ENCODE measurements at places on chromosomes 3 and 15.

DNA sequence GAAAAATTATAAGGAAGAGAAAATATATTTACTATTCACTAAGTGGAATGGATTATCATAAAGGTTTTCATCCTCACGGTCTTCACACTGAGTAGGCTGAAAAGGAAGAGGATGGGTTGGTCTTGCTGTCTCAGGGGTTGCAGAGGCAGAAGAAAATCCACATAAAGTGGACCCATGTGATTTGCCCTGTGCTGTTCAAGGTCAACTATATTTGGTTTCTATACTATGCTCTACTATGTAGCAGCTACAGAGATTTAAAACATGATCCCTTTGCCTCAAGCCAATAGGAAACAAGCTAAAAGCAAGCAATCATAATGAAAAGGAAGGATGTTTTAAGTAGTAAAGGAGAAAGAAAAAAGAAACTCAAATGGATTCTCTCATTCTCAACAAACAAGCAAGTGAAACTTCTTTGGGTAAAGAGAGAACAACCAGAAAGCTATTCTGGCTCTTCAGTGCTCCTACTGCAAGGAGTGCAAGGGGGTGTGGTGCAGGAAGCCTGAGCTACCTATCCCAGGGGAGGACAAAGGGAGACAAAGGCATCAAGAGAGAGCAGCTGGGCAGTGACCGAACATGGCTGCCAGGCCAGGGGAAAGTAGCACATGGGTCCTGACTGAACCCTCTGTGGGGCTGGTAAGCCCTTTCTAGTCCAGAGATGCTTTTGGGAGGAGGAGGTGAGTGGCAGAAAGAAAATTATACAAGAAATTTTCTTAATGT is 35.9 kb downstream of the SFMBT1 start:
- DNase-seq = no peak

DNA sequence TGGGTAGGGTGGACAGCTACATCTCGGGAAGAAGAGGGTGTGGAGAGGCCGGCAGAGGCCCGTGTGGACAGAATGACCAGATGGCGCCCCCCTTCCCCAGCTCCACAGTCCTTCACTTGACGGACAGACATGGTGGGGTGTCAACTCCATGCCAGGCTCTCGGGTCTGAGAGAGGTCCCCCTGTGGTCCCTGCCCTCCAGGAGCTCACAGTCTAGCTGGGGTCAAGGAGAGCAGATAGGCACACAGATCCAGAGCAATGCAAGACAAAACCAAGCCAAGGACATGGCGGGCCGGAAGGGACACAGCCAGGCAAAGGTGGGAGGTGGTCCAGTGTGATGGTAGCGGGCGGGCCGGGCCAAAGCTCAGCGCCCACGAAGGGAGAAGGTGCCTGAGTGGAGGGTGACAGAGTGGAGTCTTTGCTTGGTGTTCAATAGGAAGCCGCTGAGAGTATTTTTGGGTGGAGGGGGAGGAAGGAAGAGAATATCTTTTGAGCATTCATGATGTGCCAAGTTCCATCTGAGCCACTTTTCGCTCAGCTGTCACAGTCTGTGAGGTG is 72.1 kb upstream of the SEC13 start:
- DNase-seq = no peak

GRCh38 chr15:57158589-57158988 is 217.7 kb upstream of the CGNL1 start:
- no peak for DNase-seq

DNA sequence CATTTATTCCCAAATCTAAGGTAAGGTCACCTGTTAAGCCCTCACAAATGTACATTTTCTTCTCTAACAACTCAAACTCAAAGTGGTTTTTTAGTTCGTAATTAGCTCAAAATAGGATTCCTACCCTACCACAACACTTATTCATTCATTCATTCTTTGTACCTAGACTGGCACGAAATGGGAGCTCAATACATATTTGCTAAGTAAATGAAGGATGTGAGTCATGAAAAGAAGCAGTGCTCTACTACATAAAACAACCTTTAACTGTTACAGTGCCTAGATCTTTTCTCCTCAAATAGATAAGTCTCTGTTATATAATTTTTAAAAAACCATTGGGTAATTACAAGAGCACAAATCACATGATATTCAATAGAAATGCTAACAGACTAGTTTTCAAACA is 13.1 kb downstream of the RSL24D1 start:
- DNase-seq = no peak

DNA sequence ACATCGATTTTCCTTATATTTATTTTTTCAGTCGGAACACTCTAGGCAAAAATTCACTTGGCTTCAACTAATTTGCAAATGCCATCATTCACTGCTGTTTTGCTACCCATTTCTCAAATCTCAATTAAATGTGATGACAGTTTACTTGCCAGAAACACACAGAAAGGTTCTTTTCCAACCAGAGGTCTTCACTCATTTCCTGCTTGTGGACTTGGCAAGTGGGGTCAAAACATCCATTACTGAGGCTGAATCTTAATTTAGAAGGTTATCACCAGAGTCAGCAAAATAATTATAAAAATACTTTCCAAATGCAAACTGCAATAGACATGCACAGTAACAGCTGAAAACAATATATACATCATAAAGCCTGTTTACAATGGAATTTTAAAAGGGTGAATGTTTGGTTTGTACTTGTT is 625.4 kb upstream of the TBL1XR1 start:
- no peak for DNase-seq

DNA sequence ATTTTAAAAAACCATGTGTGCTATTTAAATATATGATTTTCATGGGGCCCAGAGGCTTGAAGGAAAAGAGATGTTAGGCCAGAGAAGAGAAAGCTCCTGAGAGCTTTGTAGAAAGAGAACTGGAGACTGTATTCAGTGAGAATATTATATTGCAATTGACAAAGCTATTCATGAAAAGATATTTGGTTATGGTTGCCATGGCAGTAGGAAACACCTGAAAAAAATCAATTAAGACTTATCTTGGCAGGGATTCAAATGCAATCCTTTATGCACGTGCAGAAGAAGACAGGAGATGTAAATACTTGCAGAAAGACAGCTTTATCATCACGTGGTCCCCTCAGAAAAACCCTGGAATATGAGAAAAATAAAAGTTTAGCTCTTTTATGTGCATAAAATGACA is 636.0 kb upstream of the TBL1XR1 start:
- no peak for DNase-seq

- no peak for DNase-seq
Observed at GRCh38 chr3:116087426-116087825, 357.9 kb downstream of the LSAMP start.

DNA sequence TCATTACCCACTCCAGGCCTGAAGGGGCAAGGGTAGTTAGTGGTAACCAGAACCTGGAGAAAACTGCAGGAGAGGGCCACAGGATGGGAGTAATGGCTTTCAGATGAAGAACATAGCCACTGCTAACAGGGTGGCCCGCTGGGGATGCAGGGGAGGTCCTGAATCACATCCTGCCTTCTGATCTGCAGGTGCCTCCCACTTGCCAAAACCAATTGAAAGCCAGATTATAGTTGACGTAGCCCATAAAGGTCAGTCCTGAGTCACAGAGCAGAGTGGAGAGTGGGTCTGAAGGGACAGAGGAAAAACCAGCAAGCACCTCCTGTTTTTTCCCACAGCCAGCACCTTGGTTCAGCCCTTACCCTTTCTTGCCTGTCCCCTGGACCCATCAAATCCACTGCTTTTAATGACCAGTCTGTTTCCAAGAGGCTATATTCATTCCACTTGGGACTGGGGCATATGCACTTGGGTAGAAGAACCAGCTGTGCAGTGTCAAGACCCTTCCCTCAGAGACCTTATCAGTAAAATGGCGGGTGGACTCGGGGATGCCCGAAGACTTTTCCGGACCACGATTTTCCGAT is 646 bp upstream of the SLC35G2 start:
- peak; percentile 35 for DNase-seq

- no peak for DNase-seq
Observed at GRCh38 chr3:190131329-190131728, 10.6 kb upstream of the P3H2 start.

- no peak for DNase-seq
Observed at GRCh38 chr3:170839518-170840100, 30.4 kb downstream of the RPL22L1 start.

GRCh38 chr3:188202358-188203138 is 48.6 kb downstream of the LPP start:
- DNase-seq = no peak

DNA sequence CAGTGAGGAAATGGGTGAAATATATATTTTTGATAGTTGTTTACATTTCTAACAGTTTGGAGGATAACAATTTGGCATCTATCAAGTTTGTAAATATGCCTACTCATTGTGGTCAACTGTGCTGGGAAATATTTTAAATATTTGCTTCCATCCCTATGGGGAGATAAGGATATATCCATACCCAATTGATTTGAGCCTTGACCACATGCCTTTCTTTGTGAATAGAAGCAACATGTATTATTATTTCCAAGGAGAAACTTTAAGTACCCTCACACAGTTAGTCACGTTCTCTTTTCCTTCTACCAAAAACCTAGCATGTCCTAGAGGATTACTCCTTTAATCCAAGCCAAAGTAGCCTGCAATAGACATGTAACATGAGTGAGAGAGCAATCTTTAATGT is 245.4 kb upstream of the CBLB start:
- DNase-seq = no peak

DNA sequence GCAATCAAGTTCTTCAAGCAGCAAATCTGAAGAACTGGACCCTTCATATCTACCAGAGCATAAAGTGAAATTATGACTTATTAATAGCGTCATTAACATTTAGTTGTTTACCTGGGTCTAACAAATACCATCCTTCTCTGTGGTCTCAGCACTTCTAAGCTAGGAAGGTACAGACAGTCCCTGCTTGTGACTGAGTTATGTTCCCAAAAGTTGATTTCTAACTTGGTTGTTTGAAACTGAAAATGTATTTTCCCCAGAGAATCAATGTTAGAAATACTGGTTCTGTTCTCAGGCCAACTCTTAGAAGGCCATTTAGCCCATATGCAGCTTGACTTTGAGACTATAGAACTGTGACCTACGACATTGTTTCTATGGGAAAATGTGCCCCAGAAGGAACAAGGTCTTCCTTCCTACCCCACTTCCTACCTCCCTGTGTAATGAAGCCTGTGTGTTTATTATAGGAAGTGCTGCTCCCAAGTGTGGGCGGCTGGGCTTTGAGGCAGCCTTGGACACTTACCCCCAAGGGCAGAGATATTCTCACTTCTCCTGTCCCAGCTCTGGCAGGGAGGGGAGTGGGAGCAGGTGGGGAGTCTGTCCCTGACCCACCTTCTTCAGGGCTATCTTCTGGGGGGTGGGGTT is 12.2 kb upstream of the MAPK6 start:
- DNase-seq = no peak

GRCh38 chr15:67839499-67839928 is 331 bp downstream of the RNU6-1 start:
- no peak for DNase-seq

GRCh38 chr15:34732430-34732829 is 22.4 kb downstream of the GJD2 start:
- no peak for DNase-seq

GRCh38 chr3:188170461-188171459 is 16.8 kb downstream of the LPP start:
- no peak for DNase-seq

DNA sequence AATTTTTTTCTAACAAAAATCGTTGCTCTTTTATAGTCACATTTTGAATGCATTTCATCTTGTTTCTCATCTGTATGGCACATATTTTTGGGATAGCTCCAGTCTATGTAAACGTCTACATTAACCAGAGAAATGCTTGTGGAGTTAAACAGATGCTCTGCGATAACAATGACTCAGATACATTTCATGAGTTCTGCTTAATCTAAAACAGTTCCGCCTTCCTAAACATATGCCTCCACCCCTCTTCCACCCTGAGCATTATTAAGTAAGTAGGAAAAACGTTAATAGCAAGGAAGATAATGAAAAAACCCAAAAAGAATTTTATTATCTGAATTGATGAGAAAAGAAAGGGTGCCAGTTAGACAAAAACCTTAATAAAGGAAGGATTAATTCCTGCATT is 396.1 kb downstream of the TUSC7 start:
- no peak for DNase-seq

GRCh38 chr15:87348746-87349145 is 907.8 kb downstream of the NTRK3 start:
- no peak for DNase-seq

GRCh38 chr3:66380200-66380932 is 120.5 kb downstream of the LRIG1 start:
- no peak for DNase-seq

DNA sequence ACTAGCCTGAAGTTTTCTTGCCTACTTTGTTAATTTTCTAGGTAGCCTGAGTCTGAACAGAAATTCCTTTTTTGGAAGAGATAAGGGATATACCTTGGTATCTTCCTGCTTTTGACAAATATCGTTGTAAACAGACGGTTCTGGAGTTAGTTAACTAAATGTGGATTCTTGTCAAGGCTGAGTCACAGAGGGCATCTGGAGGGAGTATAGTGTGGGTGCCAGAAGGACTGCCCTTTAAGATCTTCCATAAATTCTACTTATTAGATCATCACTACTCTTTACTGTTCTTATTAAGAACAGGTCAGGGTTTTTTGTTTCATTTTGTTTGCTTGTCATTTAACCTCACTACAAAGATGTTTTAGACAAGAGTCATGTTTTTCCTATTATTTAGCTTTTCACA is 125.3 kb upstream of the SKOR1 start:
- DNase-seq = no peak

DNA sequence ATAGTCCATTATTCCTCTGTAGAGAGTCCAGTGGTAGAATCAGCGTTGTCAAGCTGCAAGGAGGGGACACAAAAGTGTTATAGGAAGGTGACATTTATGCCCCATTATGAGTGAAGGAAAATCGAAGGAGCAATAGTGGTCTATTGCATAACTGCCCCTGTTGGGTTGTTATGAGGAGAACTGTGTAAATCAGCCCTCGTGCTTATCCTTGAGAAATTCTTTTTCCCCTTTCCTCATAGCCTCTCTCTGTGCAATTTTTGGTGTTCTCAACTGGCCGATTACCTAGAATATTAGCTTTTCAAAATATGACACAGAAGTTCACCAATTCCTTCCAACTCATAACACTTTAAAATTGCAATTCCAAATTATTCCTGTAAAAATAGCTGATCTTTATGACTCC is 286.6 kb downstream of the RBMS3 start:
- DNase-seq = no peak

GRCh38 chr3:73401059-73401458 is 223.7 kb downstream of the PDZRN3 start:
- no peak for DNase-seq

DNA sequence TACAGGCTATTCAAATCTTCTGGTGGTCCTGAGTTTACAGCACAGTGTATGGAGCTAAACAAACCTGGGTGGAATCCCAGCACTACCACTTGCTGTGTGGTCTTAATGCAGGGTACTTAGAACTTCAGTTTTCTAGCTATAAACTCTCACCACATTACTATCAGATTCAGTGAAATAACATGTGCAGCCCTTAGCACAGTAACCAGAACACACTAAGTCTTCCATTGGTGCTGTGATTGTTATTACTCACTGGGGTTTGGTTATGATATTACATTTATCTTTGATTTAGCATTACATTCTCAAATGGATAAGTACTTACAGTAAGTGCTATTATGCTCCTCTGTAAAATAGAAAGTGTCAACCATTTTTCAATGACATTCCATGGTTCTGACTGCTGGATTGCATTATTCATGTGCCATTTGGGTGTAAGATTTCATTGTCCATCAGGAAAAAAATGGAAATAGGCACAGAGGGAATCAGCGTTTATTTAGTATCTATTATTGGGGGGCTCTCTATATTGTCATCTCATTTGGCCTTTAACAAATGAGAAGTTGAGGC is 81.9 kb downstream of the PDE8A start:
- no peak for DNase-seq

- DNase-seq = no peak
Observed at GRCh38 chr3:156298014-156298413, 177.6 kb downstream of the KCNAB1 start.
